ENCODE measurements at places on chromosomes 6 and 20.

- no peak for DNase-seq
Measured at GRCh38 chr6:157244175-157244574, 79.1 kb downstream of the TMEM242 start.

DNA sequence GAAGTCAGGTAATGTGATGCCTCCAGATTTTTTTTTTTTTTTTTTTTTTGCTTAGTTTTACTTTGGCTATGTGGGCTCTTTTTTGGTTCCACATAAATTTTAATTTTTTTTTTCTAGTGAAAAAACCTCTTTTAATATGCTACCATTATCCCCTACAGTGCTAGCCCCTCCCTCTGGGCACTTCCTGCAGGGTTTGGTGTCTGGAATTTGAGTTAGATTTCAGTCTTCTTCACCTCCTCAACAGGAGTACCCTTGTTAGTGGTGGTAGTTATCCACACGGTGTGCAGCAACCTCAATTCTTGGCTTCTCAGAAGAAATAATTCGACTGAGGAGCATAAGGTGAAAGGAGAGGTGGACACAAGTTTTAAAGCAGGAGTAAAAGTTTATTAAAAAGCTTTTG, 128.8 kb upstream of the SYNCRIP start:
- DNase-seq: no peak

GRCh38 chr6:5112066-5112799, 27.1 kb downstream of the PPP1R3G start:
- DNase-seq: no peak

- no peak for DNase-seq
Measured at GRCh38 chr6:90107771-90108282, 188.8 kb downstream of the BACH2 start.

DNA sequence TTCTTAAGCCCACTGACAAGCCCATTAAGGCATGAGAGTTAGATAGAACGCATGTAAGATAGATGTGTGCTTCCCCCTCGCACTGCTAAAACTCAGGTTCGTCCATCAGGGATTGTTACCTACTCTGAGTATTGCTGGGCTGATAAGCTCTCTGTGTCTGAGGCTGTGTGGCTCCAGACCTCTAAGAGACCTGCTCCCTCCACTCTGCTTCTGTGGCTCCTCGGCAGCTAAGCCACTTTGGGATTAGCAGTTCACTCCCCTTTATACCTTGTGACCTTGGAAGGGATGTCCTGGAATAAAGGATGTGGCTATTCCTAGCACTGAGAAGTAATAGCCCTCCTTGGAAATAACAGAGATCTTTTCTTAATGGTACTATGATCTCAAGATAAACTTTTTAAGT, 164.9 kb downstream of the TMEM242 start:
- DNase-seq: no peak

GRCh38 chr6:33815854-33816253, 12.1 kb upstream of the MLN start:
- peak; percentile 36 for DNase-seq

Measured in NCI-H1105 treated with DMSO at 0.1 percent for 48 hours (cell line).